Stimulated activated CD8-positive, alpha-beta memory T cell treated with anti-CD3 and anti-CD28 coated beads, Interleukin-4, amount 100 ng/mL, for 1 hour (primary cell): ENCODE measurements at places on chromosomes 6 and 20.

GRCh38 chr6:109027964-109028363 lies 66.7 kb downstream of the SESN1 start:
- DNase-seq: no peak

GRCh38 chr6:16104624-16105433 lies 24.1 kb upstream of the MYLIP start:
- no peak for DNase-seq

GRCh38 chr6:4606016-4606415 lies 170.2 kb upstream of the CDYL start:
- DNase-seq: no peak

DNA sequence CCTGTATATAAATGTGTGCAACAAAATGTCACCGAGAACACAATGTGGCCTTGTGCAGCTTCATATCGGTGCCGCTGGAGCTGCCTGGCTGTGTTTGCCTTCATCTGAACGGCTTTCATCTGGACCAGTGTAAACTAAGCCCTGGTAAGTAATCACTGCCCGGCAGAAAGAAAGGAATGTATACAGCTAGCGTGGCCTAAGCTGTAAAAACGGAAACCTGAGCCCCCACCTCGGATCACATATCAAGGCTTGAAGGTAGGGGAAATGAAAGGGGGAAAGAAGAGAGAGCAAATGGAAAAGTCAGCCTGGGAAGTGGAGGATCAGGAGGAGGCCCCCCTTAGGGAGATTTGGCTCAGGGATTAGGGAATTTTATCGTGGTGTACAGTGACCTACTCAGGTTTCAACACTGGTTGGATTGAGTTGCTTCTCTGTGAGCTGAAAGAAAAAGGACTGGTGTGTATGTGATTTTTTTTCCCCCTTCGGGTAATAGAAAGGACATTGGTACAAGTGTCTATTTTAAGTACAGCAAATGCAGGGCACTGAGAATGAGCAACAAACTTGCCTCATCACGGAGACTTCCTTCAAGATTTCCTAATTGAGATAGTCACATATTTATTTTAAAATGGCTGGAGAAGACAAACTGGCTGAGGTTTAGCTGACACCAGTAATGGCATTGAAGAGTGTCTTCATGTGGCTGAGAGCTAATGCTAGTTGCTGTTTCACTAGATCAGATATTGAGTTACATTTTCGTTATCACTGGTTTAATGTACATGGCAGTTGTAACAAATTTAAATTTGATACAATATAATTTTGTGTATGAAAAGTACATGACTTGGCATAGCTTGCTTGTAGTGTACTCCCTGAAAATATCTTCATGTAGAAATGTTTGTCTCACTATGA lies 3.5 kb downstream of the SOBP start:
- no peak for DNase-seq

- DNase-seq: peak; percentile 39
These were observed 35.4 kb downstream of the CEP250 start for GRCh38 chr20:35490736-35491181.

- no peak for DNase-seq
These were observed 52.2 kb upstream of the SLC22A1 start for GRCh38 chr6:160069459-160069858.

DNA sequence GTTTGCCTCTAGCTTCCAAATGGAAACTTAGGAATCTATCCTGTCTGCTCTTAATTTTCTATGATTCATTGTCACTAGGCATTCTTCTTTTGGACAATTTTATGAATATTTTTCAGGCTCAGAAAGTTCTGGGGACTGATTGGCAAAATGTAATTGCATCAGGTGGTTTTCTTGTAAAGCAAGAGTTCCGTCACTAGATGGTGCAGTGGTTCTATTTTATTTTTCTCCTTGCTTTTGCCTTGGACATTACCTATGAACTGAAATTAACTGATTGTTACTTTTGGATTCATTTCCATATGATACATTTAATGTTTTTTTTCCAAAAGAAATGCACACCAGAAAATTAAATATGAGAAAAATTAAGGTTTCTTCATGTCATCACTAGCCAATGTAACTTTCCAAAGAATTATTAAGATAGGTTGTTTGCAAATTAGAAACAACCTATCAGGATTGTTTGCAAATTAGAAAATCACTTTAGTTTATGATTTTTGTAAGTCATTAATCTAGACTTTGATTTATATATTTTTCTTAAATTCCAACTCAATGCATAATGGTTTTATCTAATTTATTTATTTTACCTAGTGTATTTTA lies 48.0 kb downstream of the TMEM170B start:
- DNase-seq: no peak

DNA sequence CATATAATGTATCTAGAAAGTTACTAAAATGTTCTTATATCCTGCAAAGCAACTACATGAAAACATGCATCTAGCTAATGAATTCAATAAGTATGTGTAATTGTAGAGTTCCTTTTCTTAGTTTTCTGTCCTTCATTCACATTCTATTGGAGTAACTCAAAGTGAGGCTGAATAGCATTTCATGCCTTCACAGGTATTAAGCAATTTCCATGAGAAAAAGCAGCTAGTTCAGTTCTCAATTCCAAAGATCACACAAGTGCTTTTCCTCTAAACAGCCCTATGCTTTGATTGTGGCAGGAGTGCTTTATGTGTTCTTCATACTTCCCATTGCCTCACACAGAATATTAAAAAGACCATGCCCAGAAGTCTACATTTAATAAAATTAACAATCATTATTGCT lies 274.9 kb downstream of the RFPL4B start:
- no peak for DNase-seq

GRCh38 chr6:168713839-168714238 lies 272.9 kb downstream of the SMOC2 start:
- no peak for DNase-seq

- no peak for DNase-seq
These were observed 271.4 kb downstream of the DOK5 start for GRCh38 chr20:54746796-54747195.

- no peak for DNase-seq
These were observed 133.2 kb downstream of the SNX5 start for GRCh38 chr20:17835240-17835933.
